Stimulated activated CD4-positive, alpha-beta T cell treated with anti-CD3 and anti-CD28 coated beads, Interleukin-1b, Interleukin-23, amount 100 ng/mL, for 1 hour (primary cell): ENCODE measurements at places on chromosomes 4 and X.
A peak's percentile ranks its signal among the peaks of the same experiment; 100 is the strongest.

GRCh38 chr4:145609481-145610427 lies 9.4 kb upstream of the MMAA start:
- peak; percentile 53 for DNase-seq

DNA sequence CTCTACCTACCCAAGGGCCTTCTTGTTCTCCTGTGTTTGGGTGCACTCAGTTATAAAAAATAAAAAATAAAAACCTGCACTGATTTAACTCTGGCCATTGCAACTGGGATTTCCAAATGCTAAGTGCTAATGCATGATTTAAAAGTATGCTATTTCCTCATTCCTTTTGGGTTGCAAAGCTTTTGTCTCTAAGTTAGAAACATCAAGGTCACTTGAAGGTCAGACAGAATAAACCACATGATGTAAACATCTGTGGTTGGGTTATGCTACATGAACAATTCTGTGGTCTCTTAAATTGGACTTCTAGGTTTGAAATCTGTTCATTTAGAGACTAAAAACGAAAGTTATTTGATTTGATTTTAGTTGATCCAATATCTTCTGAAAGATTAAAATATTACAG lies 1547.4 kb upstream of the TENM3 start:
- no peak for DNase-seq

DNA sequence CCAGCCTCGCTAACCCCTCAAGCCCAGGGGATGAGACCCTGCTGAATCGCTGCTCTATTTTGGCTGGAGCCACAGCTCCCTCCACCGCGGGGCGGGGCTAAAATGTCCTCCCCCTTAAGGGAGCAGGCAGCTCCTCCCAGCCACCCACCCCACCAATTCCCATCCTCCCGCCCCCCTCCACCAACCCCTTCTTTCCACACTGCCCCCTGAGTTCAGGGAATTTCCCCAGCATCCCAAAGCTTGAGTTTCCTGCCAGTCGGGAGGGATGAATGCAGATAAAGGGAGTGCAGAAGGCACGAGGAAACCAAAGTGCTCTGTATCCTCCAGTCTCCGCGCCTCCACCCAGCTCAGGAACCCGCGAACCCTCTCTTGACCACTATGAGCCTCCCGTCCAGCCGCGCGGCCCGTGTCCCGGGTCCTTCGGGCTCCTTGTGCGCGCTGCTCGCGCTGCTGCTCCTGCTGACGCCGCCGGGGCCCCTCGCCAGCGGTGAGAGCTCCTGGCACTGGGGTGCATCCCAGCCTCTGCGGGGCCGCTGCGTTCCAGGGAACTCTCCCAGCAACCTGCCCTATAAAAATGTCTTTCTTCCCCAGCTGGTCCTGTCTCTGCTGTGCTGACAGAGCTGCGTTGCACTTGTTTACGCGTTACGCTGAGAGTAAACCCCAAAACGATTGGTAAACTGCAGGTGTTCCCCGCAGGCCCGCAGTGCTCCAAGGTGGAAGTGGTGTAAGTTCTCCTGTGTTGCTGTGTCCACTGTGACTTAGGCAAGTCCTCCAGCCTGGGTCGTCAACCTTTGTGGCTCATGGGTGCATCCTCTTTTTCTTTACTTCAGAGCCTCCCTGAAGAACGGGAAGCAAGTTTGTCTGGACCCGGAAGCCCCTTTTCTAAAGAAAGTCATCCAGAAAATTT lies at the start of gene CXCL6:
TSS of gene CXCL6 (plus strand) at position 306 of the 907 bp plus-strand sequence. CDS start at position 379, 73 bp downstream.
- no peak for DNase-seq

DNA sequence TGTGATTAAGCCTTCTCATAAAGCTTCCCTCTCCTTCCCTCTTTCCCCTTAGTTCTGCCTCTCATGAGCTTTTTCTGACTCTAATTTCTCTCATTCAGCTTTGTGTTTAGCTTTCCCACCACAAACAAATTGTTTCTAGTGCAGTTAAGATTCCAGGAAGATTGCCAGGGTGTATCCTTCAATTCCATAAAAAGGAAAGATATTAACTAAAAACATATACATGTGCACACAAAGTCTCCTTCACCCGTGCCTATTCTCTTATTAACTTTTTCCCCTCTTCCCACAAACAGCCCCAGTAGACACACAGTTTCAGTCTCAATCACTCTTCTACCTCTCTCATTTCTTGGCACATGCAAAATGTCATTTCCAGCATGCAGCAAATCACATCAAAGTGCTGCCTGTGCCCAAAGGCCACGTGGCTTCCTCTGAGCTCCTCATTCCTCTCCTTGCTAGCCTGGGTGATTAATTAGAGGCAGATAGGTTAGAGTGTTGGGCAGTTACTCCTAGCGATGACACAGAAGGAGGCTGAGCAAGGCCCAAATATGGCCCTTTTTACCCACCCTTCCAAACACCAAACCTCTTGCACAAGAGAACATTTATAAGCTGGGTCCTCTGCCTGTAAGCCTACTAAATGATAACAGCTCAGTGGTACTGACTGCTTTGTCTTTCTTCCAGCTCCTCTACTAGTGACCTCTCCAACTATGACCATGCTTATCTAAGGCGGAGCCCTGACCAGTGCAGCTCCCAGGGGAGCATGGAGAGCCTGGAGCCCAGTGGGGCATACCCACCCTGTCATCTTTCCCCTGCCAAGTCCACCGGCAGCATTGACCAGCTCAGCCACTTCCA lies 159.6 kb downstream of the SOWAHB start:
- no peak for DNase-seq

DNA sequence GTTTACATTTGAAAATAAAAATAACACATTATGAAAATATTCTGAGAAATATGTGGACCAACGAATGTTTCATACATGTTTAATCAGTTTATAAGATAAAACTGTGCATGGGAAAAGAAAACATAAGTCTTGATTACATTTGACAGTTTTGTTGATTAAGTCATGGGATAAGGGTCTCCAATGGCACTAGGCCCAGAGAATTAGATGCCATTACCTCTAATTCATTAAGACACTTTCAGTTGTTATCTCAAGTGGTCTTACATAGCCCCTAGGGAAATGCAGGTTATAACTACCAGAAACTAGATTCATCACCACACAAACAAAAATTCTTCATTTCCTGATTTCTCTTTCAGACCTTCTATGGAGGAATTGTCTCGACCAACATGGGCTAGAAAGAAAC lies 300.8 kb downstream of the PCDH7 start:
- no peak for DNase-seq

- no peak for DNase-seq
These were observed 109.2 kb downstream of the NSUN7 start for GRCh38 chr4:40858962-40859361.

DNA sequence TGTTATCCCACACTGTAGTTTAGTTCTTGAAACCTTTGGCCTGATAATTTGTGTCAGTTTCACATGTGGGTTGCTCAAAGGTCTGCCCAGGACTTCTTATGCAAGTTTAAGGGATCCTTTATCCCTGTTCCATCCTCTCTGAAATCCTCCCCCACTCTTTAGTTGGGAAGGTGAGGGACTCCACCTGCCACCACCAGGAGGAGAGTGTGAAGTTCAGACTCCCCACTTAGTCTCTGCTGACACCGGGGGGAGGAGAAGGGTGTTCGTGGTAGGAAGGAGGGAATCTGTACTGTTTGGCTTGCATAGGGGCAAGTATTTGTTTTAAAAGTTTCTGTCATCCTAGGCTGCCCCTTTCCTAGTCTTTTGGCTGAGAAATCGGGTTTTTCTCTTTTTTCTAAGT lies 211.8 kb downstream of the PPP4R3C start:
- DNase-seq, result no peak

DNA sequence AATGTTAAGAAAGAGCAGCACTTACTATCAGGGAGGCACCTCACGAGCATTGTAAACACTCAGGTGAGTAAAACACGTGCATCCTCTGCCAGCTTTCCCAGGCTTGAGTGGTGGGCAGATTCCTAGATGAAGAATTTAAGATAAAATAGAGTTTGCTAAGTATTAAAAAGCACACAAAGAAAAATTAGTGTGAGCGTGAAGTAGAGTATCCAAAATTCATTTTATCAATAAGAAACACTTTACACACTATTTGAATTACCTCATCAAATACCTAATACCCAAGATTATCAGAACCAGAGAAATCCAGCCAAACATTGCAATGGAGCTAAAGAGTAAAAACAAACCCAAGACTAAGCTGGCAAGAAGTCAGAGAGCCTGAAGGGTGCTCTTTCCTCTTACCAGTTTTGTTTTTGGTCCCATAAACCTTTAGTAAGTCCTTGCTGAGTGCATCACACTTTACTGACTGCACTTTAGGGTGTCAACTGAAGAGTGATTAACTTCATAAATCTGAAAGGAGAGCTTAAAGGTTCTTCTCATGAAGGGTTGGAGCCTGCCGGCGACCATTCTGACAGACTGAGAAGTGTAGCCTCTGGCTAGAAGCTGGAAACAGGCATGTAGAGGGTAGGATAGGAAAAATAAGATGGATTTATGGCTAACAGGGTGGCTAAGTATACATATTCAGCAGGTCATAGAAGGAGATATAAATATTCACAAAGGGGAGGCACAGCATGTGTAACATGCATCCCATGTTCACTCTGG lies 151.1 kb downstream of the SLC7A11 start:
- no peak for DNase-seq

DNA sequence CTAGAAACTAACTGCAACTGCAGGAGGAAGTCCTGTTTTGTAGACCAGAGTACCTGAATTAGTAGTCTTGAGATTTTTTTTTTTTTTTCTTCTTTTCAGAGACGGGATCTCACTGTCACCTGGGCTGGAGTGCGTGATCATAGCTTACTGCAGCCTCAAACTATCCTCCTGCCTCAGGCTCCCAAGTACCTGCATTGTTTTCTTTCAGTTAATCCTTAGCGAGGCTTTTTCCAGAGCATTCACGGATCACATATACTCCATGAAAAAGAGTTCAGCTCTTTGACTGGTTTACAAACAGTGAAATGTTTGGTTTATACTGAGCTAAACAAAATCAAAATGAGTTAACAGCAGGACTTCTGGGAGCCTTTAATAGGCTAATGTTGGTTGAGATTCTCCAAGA lies 45.8 kb downstream of the KLHL15 start:
- no peak for DNase-seq

DNA sequence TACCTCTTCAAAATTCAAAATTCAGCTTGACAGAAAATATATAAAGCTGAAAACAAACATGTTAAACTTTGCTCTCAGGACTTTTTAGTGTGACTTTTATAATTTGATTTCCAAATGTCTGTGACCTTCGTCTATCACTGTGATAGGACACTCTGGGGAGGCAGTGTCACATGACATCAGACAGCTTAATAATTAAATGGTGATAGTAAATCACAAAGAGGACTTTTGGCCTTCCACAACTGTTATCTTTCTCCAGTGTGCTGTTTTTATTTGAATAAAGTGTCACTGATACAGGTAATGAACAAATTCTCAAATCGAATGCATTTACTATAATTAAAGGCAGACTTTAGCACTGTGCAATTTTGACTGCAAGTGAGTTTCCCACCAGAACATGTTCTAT lies 83.1 kb downstream of the MID1 start:
- DNase-seq, result no peak

DNA sequence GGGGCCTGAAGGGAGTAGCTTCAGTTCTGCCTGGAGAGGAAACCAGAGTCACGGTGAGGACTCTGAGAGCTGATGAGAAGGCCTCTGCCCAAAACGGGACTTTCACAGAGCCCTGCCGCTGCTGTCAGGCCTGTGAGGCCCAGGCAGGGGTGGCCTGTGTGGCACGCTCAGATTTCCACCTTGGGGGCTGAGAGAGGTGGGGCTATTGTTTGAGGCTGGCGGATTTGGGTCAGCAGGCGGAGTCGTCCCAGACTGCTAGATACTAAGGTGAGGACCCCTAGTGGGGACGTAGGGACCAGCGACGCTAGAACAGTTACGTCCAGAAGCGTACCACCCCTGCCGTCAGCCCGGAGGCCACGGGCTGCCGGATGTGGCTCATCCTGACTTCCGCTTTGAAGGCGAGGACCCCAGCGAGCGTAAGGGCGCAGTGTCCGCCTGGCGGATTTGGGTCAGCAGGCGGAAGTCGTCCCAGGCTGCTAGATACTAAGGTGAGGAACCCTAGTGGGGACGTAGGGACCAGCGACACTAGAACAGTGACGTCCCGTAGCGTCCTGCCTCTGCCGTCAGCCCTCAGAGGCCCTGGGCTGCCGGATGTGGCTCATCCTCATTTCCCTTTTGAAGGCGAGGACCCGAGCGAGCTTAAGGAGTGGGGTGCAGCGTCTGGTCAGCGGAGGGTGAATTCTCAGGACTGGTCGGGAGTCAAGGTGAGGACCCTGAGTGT lies at the start of gene MAGEB1:
TSS of gene MAGEB1 (plus strand) at position 378 of the 721 bp plus-strand sequence. CDS start 3,348 bp downstream, outside the sequence.
- no peak for DNase-seq

- DNase-seq, result no peak
These were observed 28.0 kb downstream of the RIPPLY1 start for GRCh38 chrX:106875151-106875550.

DNA sequence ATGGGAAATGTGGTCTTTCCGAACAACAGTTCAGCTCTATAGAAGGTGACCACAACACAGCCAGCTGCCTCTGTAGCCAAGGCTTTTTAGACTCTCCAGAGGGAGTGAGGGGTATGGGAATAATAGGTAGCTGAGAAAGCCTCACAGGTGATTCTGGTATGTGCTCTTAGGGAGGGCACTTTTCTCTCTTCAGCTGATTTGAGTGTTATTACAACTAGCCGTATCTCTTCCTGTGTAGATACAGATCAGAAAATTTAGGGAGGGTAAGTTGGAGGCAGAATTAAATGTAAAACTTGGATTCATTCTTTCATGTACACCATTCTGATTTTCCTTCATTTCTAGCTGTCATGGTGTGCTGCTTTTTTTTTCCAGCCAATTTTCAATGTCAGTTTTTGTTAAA lies 154.9 kb downstream of the BMPR1B start:
- no peak for DNase-seq

- DNase-seq, result no peak
These were observed 169.5 kb downstream of the ARHGAP10 start for GRCh38 chr4:147901388-147901787.
